Cerebellar nuclear complex (tissue), 1 donor: ENCODE measurements at places on chromosomes 11 and 22.

GRCh38 chr11:65593518-65594414 is 1.8 kb downstream of the KCNK7 start:
- DNase-seq: no peak

- no peak for DNase-seq
Measured at GRCh38 chr11:127057126-127057525, 56.6 kb upstream of the KIRREL3 start.

DNA sequence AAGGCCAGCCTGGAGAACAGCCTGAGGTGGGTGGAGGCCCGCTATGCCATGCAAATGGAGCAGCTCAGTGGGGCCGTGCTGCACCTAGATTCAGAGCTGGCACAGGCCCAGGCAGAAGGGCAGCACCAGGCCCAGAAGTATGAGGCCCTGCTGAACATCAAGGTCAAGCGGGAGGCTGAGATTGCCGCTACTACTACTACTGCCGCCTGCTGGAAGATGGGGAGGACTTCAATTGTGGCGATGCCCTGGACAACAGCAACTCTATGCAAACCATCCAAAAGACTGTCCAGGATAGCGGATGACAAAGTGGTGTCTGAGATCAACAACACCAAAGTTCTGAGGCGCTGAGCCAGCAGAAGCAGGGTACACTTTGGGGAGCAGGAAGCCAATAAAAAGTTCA is 3.1 kb upstream of the TMEM218 start:
- no peak for DNase-seq

DNA sequence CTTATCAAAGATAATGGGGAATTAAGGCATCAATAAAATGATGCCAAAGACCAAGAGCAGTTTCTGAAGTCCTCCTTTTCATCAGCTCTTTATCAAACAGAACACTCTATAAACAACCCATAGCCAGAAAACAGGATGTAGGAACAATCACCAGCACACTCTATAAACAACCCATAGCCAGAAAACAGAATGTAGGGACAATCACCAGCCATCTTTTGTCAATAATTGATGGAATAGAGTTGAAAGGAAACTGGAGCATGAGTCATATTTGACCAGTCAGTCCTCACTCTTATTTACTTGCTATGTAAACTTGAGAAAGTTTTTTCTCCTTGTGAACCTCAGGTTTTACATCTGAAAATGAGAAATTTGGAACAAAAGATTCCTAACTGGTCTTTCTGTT is 10.0 kb downstream of the MS4A2 start:
- no peak for DNase-seq

- no peak for DNase-seq
Measured at GRCh38 chr22:19291218-19291579, 320 bp downstream of the CLTCL1 start.
